ENCODE measurements at places on chromosomes 7 and 10. TPM values are rescaled to one million over a fixed set of nuclear protein-coding genes. Genes with fewer than 3 reads are reported as not detected.

Gene MCM10
- 9.6 TPM for total RNA-seq

Gene WNT16
- under 0.01 TPM for total RNA-seq

Gene XPNPEP1
- total RNA-seq = 139 TPM

Gene RBP3
- total RNA-seq = not detected

Gene LEP
- not detected for total RNA-seq

Gene FAM25A
- not detected for total RNA-seq

Gene HTR7
- 0.37 TPM for total RNA-seq

Gene SLC26A4
- total RNA-seq = 0.39 TPM

Gene RAPGEF5
- 0.37 TPM for total RNA-seq

Gene INA
- 1.2 TPM for total RNA-seq

Gene ATRNL1
- total RNA-seq = not detected

Gene IQUB
- 0.37 TPM for total RNA-seq

Gene AOC1
- total RNA-seq = not detected

Gene CALCR
- not detected for total RNA-seq

Gene GNGT1
- not detected for total RNA-seq

Gene KIF11
- total RNA-seq = 21.7 TPM

Gene TMEM184A
- 0.39 TPM for total RNA-seq

Gene TMEM130
- not detected for total RNA-seq

Gene TSPAN15
- 0.73 TPM for total RNA-seq

Gene ELMO1
- total RNA-seq = 1.4 TPM

Gene ZC3HAV1L
- 14.5 TPM for total RNA-seq

Gene PLCE1
- total RNA-seq = 0.59 TPM

Gene TNPO3
- 47.8 TPM for total RNA-seq

Gene MSS51
- total RNA-seq = 2.5 TPM

Gene SLC18A3
- total RNA-seq = not detected

Gene VGF
- not detected for total RNA-seq

Gene VENTX
- not detected for total RNA-seq

Gene FAM24B
- 4.1 TPM for total RNA-seq

Gene CPXM2
- total RNA-seq = under 0.01 TPM

Gene WDR37
- 15.4 TPM for total RNA-seq

Gene FAM221A
- total RNA-seq = 0.78 TPM

Gene PTPN20
- 0.98 TPM for total RNA-seq

Gene MMD2
- not detected for total RNA-seq

Gene GFRA1
- 1.1 TPM for total RNA-seq
